ENCODE measurements at places on chromosomes 4 and X.

DNA sequence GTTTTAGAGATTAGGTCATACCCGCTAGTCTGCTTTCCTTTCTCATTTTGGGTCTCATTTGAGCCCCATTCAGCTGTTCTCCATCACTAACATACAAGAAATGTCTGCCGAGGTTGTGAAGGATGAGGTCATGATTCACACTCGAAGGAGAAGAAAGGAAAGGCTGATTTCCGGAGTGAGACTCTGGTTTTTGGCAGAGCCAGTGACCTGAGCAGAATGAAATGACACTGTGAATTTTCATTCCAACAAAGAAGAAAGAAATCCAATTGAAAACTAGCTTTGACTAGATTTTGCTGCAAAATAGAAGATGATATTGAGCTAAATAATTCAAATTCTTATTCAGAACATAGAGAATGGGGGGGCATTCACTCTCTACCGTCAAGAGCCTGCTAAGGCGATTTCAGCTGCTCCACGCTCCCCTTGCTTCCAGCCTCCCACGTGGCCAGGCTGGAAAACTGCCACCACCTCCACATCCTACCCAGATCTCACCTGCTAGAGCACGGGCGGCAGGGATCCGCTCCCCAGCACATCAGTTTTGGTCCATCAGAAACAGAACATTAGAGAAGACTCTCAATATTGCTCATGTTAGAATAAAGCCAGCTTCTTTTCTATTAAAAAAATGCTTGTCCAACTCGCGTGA lies 39.0 kb downstream of the F11 start:
- no peak for DNase-seq

GRCh38 chrX:43731086-43731485 lies 75.0 kb downstream of the MAOA start:
- DNase-seq = no peak

DNA sequence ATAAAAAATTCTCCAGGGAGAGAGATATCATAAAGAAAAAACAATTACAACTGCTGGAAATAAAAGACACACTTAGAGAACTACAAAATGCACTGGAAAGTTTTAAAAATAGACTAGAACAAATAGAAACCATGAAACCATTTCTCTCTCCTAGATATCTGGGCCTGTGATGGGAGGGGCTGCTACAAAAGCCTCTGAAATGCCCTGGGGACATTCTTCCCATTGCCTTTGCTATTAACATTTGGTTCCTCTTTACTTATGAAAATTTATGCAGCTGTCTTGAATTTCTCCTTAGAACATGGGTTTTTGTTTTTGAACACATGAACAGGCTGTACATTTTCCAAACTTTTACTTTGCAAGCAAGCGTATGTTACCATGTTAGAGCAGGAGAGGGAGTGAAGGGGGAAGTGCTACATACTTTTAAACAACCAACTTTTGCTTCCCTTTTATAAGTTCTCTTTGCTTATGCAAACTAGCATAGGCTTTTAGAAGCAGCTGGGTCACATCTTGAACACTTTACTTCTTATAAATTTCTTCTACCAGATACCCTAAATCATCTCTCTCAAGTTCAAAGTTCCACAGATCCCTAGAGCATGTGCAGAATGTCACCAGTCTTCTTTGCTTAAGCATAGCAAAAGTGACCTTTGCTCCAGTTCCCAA lies 47.9 kb upstream of the PACRGL start:
- DNase-seq = no peak

DNA sequence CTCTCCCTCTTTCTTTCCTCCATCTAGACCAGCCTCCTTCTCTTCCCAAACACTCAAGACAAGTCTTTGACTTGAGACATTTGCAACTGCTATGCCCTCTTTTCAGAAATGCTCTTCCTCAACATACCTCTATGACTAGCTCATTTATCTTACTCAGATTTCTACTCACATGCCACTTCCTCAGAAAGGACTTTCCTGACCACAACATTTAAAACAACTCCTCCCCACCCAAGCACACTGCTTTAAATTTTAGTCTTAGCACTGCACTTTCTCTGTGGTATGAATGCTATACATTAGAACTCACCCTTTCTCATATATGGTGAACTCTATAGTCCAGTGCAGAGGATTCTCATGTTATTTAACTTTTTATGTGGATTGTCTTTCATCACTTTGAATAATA lies 28.4 kb upstream of the SULT1E1 start:
- no peak for DNase-seq

DNA sequence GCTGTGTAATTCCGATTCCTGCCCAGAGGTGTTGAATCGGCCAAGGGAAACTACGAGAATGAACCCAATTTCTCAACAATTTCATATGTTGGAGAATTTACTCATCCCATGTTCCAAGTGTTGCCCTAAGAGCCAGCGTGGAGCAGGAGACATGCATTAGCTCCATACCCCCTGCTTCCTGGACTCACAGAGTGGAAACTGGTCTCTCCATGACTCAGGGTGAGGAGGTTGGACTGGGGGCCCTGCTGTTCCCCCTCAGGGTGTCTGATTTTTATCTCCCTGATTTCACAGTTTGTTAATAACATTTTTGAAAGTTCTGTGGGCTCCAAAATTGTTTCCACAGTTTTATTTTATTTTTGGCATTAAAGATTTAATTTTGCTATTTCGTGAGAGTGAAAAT lies 183.0 kb upstream of the SFRP2 start:
- no peak for DNase-seq

DNA sequence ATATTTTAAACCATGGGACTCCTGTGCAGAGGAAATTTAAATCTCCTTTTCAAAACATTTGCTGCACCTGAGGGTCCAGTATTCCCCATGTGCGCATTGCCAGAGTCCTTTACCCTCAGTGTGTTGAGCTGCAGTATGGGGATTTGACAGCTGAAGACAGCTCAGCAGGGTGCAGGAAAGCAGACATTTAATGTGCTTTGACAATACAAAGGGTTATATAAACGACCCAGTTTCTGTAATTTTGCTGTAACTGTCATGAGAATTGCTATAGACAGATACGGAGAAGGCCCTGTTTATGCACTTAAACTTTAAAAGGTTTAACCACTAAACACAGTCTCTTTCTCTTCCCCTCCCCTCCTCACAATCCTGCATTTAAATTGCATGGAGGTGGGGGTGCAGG lies 393.4 kb downstream of the MID1IP1 start:
- no peak for DNase-seq

GRCh38 chr4:73945140-73945539 lies 36.7 kb downstream of the PF4 start:
- no peak for DNase-seq

GRCh38 chrX:6002056-6002455 lies 226.6 kb downstream of the NLGN4X start:
- DNase-seq = no peak

DNA sequence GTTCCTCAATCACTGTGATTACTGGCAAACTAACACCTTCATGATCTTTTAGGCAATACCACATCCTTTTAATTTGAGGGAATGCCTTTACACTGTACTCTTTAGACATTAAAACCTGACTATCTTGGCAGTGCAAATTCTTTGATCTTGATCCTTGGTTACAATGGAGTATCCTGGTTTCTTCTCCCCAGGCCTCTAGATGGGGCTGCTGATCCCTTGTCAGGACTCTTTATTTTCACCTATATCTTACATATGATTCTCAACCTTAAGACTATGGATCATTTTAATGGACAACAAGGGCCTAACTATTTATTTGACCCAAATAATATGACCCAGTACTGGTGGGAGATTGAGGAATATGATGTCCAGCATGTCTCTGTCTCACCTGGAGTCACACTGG lies 1005.5 kb upstream of the INTU start:
- DNase-seq = peak; percentile 41

- DNase-seq = no peak
These were observed 156.8 kb downstream of the AR start for GRCh38 chrX:67700602-67701001.

DNA sequence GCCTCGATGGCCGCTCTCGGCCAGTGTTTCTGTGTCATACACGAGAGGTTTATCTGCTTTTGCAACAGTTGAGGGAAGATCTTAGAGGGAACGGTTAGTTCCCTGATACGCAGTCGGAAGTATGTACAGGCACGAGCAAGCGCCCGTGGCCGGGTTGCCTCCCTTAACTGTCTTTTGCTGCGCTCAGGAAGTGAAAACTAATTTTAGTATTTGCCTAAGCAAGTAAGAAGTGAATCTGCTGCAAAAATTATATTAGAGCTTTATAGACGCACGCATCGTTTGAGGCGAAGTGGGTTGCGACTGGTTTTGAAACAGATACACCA lies 695 bp downstream of the MTM1 start:
- DNase-seq = no peak

DNA sequence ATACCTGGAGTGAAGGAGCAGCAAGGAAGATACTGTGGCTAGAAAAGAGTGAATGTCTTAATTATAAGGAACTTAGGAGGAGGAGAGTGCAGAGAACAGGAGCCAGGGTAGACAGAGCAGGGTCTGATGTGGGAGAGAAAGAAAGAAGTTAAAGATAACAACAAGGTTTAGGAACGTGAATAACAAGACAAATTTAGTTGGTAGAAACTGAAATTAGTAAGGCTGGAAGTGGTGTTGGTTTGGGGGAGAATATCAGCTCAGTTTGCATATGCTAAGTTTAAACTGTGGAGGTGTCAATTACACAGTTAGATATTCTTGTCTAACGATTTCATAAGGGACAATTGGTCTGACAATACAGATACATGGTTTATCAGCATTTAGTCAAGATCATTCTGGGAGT lies 1123.7 kb upstream of the PABPC4L start:
- DNase-seq = no peak

DNA sequence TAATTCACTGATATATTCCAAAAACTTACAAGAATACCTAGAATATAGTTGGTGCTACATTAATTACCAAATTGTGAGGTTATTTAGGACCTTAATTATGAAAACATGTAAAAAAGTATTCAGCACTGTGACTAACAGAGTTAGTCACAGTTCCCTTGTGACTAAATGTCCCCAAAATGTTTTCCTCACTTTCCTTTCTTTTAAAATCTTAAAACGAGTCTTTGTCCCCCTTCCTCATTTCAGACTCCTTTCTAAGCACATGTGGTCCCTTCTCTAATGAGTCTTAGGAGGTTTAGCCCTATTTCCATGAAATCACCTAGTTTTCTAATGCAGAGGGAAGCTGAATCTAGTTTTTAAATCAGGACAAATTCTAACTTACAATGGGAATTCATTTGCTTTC lies 175.0 kb downstream of the PPP3CA start:
- no peak for DNase-seq

DNA sequence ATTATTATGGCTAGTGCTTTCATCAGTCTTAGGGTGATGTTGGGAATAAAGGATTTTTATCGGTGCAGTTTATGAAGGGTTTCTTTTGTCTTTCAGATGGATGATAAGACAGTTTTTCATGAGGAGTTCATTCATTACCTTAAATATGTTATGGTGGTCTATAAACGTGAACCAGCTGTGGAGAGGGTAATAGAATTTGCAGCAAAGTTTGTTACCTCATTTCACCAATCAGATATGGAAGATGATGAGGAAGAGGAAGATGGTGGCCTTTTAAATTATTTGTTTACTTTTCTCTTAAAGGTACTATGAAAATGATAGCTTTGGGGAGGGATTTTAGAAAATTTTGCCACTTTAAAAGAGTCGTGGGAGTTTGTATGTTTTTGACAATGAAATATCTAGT lies 1.3 kb downstream of the NCAPG start:
- no peak for DNase-seq

DNA sequence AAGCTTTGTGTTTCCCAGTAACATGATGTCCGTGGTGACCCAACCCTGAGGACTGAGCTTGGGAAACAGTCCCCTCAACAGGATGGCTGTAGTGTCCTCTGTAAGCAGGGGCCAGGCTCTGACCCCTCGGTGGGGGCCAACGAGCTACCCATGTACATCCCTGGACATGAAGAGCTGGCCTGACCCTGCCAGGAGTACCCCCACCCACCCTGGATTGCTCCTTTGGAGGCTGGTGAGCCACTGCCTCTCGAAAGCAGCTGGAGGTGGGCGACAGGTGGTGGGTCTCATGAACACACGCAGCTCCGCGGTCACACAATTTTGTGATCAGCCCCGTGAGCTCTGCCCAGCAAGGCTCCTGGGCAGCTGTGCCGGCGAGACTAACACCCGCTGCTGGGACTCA lies 33.5 kb downstream of the NSG1 start:
- DNase-seq = no peak

GRCh38 chr4:80045786-80046185 lies 27.2 kb downstream of the ANTXR2 start:
- DNase-seq = no peak

- no peak for DNase-seq
These were observed 518 bp downstream of the ARMCX1 start for GRCh38 chrX:101550751-101551379.

GRCh38 chr4:1274871-1275270 lies 14.8 kb upstream of the MAEA start:
- no peak for DNase-seq

DNA sequence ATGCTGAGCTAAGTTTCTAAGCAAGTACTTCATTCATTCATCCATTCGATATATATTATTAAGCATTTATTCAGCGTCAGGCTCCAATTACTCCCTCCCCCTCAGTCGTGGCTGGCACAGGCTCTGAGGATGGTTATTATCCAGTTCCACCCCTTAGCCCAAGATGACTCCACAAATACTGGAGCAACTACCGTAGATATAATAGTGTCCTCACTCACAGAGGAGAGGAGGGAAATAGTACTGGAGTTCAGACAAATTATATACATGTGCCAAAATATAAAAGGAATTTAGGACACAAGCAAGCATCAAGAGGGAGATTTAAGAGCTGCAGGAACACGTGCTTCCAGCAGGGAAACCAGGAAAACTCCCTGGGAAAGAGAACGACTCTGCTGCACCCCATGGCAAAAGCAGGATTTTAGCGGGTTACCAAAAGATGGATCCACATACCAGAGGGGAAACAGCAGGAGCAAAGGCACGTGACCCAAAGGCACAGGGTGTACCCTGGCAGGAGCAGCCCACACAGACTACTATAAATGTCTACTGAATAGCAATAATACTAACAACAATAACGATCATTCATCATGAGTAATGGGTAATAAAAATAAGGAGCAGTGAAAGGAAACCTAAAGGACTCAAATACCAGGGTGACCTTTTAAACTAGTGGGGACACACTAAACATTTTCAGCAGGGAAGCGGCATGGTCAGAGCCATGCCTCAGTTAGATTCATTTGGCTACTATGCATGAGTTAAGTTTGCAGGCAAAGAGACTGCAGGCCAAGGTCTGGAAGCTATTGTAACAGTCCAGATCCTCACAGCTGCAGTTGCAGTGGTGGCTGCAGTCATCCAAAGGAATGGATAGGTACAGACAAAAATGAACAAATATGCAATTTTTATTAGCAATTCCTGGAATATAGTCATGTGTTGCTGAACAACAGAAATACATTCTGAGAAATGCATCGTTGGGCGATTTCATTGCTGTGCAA lies 153.7 kb downstream of the APBB2 start:
- no peak for DNase-seq

GRCh38 chr4:183142571-183143550 lies 43.8 kb downstream of the WWC2 start:
- peak; percentile 15 for DNase-seq

GRCh38 chr4:100042711-100043110 lies 92.6 kb upstream of the H2AZ1 start:
- no peak for DNase-seq

GRCh38 chrX:132740316-132741123 lies 217.9 kb downstream of the HS6ST2 start:
- DNase-seq = no peak

Measured in HEK293T (cell line).